Spinal cord (tissue), 10 donors: ENCODE measurements at places on chromosomes 7 and 10.

GRCh38 chr7:20737840-20738448 is 48.7 kb downstream of the SP8 start:
- DNase-seq = no peak

- no peak for DNase-seq
Measured at GRCh38 chr10:74008212-74008731, 10.4 kb downstream of the VCL start.

DNA sequence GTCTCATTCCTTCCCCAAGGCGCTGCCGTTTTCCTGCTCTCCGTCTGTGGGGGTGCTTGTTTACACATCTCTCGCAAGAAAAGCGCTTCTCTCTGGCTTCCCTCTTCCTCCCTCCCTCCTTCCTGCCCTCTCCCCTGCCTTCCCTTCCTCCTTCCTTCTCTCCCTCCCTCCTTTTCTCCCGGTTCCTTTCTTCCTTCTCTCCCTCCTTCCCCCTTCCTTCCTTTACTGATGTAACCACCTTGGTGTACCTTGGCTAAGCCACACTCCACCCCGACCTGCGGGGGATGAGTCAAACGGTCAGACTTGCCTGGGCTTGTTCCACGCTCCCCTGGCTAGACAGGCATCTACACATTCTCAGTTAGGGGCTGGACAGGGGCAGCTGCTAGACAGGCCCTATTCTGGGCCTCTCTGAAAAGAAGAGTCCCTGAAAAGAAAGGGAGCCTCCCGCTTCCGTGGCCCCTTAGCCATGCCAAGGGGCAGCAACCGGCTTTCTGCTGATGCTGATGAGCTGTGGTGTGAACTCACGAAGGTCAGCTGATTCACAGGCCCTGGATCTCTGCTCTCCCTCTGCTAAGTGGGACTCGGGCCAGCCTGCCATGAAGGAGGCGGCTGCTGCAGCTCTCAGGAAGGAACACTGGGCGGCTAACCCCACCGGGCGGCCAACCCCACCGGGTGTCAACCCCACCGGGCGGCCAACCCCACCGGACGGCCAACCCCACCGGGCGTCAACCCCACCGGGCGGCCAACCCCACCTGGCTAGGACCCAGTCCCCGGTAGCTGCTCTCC is 216.8 kb downstream of the TCERG1L start:
- no peak for DNase-seq

- no peak for DNase-seq
Measured at GRCh38 chr10:44422570-44423101, 37.7 kb upstream of the CXCL12 start.

- peak; percentile 50 for DNase-seq
Measured at GRCh38 chr7:157250605-157251228, 86.1 kb upstream of the DNAJB6 start.

DNA sequence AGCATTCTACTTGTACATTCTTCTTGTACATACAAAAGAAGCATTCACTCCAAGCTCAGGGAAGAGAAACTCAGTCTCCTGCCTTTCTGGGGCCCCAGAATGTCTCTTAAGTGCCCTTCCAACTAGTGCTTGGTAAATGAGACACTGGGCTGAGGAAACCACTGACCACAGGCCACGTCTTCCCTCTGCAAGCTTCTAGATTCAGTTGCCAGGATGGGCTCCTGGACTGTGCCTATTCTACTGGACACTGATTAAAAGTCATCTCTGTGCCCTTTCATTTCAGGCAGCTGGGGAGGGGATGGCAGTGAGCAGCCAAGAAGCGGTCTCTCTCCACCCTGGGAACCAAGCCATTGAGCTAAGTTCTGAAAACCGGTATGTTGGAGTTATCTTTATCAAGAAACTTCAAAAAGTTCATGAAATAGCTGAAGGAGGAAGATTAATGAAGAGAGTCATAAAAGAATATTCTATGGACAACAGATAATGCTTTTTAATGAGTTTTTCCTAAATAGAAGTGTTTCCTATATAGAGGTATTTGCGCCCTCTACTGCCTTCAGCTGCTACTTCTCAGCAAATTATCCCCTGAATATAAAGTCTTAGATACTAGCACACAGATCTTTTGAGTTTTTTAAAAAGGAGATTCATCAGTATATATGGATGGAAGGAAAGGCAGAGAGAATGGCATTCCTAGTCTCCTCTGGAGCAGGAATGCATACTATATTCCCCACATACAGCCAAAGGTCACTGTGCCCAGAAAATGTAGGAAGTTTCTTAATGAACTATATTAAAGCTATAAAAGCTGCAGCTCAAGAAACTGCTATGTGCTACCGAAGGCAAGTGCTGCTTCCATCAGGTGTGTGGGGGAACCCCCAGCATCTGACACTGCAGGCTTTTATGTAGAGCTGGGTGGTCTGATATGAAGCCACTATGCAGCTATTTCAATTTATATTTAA is 8.4 kb upstream of the IFIT1B start:
- DNase-seq = no peak

- DNase-seq = no peak
Measured at GRCh38 chr10:32948451-32948850, 9.6 kb downstream of the ITGB1 start.

DNA sequence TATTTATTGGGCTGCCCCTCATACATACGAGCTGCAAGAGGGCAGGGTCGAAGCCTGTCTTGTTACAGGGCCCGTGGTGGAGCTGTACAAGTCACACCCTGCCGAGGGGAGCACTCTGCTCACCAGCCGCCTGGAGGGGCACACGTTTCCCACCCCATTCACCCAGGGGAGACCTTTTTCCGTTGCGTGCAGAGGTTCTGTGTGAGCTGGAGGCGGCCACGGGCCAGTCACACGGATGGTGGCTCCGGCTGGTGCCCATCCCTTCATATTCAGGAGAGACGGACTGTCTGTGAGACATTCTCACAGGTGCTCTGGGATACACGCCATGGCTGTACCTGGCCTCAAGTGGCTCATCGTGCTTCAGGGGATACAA is 47.9 kb upstream of the FAM20C start:
- no peak for DNase-seq

GRCh38 chr10:93218386-93218785 is 144.7 kb downstream of the CYP26A1 start:
- DNase-seq = no peak

GRCh38 chr10:70726909-70727495 is 54.7 kb downstream of the ADAMTS14 start:
- DNase-seq = no peak

GRCh38 chr10:30980951-30981616 is 50.6 kb downstream of the ZNF438 start:
- peak; percentile 35 for DNase-seq

DNA sequence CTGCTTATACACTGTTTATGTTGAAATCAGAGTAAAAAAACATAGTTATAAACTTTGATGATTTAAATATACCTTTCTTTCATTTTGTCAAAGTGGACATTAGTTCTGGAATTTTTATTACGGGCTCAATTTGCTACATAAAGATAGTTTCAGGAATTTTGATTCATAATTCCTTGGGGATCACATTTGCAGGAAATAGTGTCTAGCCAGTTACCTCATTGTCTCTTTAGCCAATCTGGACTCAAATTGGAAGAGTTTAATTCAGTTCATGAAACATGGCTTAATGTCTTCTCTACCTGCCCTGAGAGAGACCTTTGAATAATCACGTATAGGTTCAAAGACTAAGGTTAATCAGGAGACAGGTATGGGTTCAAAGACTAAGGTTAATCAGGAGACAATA is 262.6 kb downstream of the HGF start:
- DNase-seq = no peak

GRCh38 chr7:152103691-152104090 is 78.2 kb downstream of the GALNT11 start:
- no peak for DNase-seq

DNA sequence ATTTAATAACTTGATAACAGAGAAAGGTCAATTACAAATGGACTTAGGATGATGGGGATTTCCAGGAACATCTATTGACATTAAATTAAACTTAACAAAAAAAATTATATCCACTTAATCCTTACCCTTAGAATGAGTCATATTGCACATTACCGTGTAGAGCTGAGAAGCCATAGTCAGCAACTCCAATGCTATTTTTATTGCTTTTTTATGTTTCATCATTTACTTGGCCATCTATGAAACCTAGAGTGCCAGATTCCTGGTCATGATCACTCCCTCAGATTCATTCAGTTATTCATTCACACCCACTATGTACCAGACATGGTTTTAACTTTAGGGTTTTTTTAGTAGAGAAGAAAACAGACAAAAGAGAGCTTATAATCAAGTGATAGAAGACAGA is 1180.4 kb downstream of the CNTNAP2 start:
- DNase-seq = no peak

GRCh38 chr7:102444961-102445673 is 11.7 kb downstream of the ORAI2 start:
- no peak for DNase-seq

GRCh38 chr10:59700709-59701108 is 8.9 kb downstream of the SLC16A9 start:
- no peak for DNase-seq

DNA sequence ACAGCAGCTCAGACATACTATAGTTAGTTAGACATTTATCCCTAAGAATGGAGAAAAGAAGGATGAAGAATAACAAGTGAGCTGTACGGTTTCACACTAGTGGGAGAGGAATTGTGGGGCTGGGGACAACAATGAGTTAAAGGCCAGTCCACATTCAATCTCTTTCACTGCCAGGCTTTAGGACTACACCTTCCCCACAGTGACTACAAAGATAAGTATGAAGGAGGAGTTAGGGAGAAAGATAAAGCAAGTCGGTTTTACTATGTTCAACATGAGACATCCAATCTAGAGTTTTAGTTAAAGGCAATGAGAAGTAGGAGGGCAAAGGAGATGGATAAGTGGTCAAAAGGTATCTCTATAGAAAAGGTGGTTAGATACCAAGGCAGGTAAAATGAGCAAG is 16.3 kb downstream of the ARHGAP12 start:
- no peak for DNase-seq

- no peak for DNase-seq
Measured at GRCh38 chr7:155062411-155062810, 7.7 kb upstream of the HTR5A start.

DNA sequence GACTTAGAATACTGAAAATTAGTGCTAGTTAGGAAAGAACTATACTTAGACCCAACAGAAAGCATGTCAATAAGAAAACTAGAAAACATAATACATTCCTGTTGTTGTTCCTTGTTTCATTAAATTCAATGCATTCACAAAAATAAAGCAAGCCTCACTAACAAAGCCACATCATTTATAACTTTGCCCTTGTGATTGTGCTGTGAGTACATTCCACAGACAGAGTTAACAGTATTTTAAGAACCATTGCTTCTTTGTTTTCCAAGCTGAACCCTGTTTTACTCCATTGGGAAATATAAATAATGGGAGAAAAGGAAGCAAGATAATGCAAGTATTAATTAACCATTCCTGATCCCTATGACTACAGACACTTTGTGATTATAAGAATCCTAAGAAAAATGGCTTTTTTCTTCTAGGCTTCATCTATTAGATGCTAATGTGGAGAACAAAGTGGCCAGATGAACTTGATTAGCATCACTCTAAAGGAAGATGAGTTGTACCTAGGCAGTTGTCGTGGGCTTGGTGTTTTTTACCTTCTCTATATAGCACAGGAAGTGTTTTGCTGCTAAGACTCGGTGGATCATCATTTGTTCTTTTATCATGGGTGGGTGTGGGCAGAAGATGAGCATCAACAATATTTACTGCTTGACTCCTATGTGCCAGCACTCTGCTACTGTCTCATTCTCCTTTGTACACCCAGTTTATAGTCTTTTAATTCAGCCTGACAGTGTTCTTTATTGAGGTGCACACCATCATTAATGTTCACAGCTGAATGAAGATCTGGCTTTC is 34.2 kb upstream of the ZNRF2 start:
- no peak for DNase-seq

DNA sequence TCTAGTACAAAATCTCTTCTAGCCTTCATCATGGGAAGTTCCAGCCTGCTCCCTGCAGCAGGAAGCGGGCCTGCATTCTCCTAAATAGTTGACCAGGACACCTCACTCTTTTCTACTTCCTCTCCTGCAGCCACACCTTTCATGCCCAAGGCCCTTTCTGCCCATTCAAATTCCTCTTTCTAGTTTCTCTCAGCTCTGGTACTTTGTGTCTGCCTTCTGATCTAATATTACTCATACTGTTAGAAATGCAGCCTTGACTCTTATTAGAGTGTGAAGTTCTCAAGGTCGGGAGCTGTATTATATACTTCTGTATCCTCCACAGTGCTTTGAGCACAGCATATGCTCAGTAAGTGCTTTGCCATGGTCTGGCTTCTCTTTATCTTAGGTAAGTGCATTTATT is 103.1 kb downstream of the PRKCQ start:
- DNase-seq = no peak

GRCh38 chr10:76309741-76310587 is 878.5 kb downstream of the LRMDA start:
- peak; percentile 8 for DNase-seq

- DNase-seq = no peak
Measured at GRCh38 chr10:43227911-43228782, 38.7 kb downstream of the RASGEF1A start.

- DNase-seq = no peak
Measured at GRCh38 chr7:27419581-27420177, 177.1 kb downstream of the EVX1 start.

GRCh38 chr7:160958-161725 is 31.2 kb upstream of the FAM20C start:
- DNase-seq = no peak

DNA sequence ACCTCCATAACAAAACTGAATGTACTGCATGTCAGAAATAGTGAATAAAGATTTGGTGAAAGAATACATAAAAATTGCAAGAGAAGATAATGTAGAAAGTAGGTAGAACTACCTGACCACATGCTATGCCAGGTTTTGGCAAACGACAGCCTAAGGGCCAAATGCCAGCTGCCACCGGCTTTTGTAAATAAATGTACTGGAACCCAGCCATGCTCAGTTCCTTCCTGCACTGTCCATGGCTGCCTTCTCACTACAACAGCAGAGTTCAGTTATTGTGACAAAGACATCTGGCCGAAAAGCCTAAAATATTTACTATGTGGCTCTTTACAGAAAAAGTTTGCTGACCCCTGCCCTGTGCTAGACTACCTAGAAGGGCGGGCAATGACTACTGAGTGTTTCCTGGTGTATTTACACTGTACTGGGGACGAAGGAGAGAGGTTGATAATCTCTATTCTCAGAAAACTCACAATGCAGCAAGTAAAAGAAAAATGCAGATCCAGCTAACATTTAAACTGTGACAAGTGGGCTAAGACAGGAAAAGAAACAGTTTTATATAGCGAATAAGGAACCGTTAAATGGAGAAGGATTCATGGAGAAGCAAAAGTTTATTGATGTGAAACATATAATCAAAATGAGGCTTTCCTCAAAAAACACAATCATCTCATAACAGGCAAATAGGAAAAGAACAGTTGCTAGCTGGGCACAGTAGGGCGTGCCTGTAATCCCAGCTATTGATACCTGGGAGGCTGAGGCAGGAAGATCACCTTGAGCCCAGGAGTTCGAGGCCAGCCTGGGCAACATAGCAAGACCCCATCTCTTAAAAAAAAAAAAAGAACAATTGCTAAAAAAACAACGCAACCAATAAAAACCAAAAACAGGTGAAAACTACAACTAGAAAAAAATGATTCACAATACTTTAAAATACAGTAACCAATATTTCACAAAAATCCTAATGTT is 13.7 kb downstream of the KIN start:
- no peak for DNase-seq
